Activated T-helper 2 cell treated with anti-CD3 and anti-CD28 coated beads, Interferon-gamma antibody, Interleukin-2, Interleukin-4, amounts not matched to agents 10 μg/mL and 5 μg/mL and 100 μg/mL, durations not matched to agents 14 hours and 24 hours and 36 hours (primary cell): ENCODE measurements at places on chromosomes 16 and 17. TPM values are rescaled to one million over a fixed set of nuclear protein-coding genes. Genes with fewer than 3 reads are reported as not detected.

DNA sequence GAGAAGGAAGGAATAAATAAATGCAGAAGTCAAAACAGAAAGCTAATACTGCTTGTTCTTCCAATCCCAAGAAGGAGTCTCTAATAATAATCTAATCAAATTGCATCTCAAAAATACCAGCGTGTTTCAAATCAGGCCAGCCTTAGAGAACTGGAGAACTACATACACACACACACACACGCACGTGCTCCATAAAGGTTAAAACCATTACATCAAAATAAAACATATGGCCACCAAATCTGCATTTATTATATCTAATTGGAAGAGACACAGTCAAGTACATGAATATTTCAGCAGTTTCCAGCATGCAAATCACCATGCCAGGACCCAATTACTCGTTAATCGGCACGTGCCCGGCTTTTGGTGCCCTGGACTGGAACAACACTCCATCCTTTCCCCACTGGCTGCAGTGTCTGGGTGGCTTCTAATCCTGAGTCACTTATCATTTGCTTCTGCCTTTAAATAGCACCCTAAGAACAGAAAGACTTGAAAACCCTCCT lies 20.4 kb upstream of the KDM8 start:
- H3K4me3 ChIP-seq = no peak overlapping the region
- peaks cover 25% of the 10 kb centered on the region for H3K4me1 ChIP-seq
- no peak for DNase-seq
- no peaks in the 10 kb centered on the region for H3K36me3 ChIP-seq

GRCh38 chr16:17483351-17483750 lies 12.6 kb upstream of the XYLT1 start:
- H3K27me3 ChIP-seq = peaks cover 25% of the 10 kb centered on the region
- H3K27ac ChIP-seq = no peak overlapping the region
- H3K4me3 ChIP-seq = no peak overlapping the region
- H3K36me3 ChIP-seq = no peaks in the 10 kb centered on the region

Gene SPATA22
- total RNA-seq = not detected in 2 replicates

Gene TBC1D28
- total RNA-seq = not detected in 2 replicates

Gene DNASE1L2
- total RNA-seq = 1.7 and 2.2 TPM in 2 replicates
